NCI-H526 treated with DMSO at 0.1 percent for 48 hours (cell line): ENCODE measurements at places on chromosomes 6 and 20.

- no peak for DNase-seq
These were observed 123.1 kb downstream of the VEGFA start for GRCh38 chr6:43893073-43893472.

- DNase-seq = no peak
These were observed 36.4 kb upstream of the SOX4 start for GRCh38 chr6:21556968-21557721.

- no peak for DNase-seq
These were observed 195.9 kb downstream of the CDH4 start for GRCh38 chr20:61447952-61448351.

GRCh38 chr6:157620944-157621343 lies 202.1 kb upstream of the SNX9 start:
- no peak for DNase-seq

GRCh38 chr6:24052590-24052961 lies 73.4 kb upstream of the NRSN1 start:
- DNase-seq = no peak

GRCh38 chr20:10216146-10216791 lies 2.4 kb upstream of the SNAP25 start:
- peak; percentile 25 for DNase-seq

DNA sequence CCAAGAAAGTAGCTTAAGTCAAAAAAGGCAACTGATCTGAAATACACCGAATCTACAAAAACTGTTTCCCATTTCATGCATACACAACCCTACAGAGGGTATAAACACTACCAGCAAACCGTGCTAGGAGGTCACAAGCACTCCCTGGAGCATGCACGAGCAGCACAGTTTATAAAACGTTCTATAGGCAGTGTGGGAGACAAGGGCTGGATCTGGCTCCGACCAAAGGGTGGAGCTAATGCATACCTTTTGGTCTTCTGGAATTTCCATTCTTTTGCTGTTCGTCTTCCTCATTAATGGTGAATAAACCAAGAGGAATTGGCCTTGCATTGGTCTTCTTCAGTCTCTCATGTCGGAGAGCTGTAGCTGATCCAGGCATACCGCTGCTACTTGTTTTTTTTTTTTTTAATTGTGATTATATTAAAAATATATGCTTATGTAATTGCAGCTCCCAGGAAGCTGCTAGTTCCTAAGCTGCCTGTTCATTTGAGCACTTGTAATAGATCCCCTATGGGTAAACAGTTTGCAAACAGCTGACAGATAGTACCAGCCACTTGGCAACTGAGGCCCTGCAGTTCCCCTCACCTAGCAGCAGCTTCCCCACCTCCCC lies 24.5 kb downstream of the MAP7 start:
- DNase-seq = peak; percentile 78

- DNase-seq = no peak
These were observed 44.2 kb downstream of the TBPL1 start for GRCh38 chr6:133997267-133997666.

- no peak for DNase-seq
These were observed 161.6 kb downstream of the SMOC2 start for GRCh38 chr6:168602576-168602975.

GRCh38 chr20:43459022-43459942 lies 1.6 kb downstream of the SRSF6 start:
- no peak for DNase-seq

DNA sequence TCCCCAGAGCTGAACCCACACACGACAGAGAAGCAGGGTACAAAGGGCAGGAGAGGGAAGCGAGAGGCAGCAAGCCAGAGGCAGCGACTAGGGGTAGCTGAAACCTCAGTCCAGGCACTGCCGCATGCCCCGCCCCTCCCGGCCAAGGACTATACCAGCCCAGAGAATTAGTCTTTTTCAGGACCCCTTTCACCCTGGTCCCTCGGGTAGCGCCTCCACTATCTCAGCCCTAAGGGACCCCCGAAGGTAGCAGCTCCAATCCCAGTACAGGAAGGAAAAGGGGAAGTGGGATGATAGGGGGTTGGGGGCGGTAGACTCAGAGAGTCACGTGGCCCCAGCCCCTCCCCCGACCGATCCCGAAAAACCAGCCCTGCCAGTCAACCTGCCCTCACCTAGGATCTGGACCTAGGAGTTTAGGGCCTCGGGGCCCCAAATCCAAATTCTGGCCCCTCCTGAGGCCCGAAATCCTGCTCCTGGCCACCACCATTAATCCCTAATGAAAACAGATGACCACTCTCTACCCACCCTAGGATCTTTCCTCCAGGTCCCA lies 1.3 kb downstream of the RGL2 start:
- DNase-seq = no peak

GRCh38 chr6:83927470-83927869 lies 68.0 kb downstream of the CYB5R4 start:
- no peak for DNase-seq

GRCh38 chr6:51570168-51570921 lies 517.1 kb downstream of the PKHD1 start:
- DNase-seq = no peak

DNA sequence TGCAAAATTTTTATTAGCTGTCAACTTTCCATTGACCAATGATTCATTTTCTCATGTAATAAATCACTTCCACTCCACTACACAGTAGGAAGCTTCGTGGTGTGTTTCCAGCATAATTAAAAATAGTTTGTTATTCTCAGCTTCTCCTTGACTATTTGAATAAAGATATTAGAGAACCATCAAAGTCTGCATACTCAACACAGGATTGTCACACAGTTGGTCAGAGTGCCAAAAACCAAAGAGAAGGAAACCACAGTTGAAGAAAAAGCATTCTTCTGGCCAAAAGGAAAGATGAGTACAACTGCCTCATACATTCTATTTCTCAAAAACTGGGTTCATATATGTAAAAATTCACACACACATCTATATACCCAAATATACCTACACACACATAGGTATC lies 455.1 kb upstream of the HSF2 start:
- DNase-seq = no peak

DNA sequence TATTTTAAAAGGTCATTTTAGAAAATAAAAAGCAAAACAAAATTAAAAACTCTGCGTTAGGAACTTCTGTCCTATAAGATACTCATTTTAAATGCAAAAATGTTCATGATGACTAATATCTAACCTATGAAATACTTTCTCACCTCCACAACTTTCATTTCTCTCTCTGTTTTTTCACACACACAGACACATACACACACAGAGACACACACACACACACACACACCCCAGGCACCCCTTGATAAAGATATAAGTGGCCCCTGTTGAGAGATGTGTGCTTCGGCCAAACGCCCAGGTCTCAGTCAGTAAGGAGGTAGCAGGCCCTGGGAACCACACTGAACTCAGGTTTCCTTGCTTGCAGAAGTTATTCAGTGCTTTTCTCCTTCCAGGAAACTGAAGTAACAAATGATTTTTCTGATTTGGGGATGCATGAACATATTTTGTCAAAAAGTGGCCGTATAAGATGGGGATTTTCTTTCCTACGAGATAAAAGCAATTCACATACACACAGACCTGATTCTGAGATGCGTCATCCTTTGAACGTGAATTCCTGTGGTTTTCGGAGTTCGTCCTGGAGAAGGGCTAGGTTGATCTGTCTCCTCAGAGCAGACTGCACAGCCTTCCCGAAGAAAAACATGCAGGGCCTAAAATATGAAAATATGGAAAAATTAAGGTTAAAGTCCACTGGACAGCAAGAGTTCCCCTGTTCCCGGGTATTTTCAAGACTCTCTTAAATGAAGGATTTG lies 306.8 kb upstream of the FOXQ1 start:
- DNase-seq = no peak

DNA sequence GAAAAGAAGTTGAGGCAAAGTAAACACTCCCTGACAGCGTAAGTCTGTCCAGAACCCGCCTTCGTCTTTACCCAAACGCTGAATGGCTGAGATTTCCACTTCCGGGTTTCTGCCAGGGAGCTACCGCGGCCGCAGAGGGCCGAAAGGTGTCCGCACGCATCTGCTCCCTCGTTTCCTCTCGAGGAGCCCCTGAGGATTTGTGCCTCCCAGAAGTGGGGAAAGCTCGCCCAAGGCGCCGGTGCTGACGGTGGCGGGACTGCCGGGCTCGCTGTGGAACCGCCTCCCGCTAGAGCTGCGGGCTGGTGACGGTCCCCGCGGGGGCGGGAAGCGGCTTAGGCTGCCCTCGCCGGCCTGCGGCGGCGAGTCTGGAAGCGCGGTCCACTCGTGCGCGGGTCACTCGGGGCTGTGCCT lies 1760.2 kb upstream of the DEFB115 start:
- no peak for DNase-seq

- peak; percentile 12 for DNase-seq
These were observed 474.9 kb upstream of the AGPAT4 start for GRCh38 chr6:161748535-161749416.

- DNase-seq = no peak
These were observed 43.6 kb downstream of the ANKEF1 start for GRCh38 chr20:10078403-10078802.

GRCh38 chr6:137602313-137603197 lies 108.4 kb upstream of the OLIG3 start:
- DNase-seq = peak; percentile 15

- DNase-seq = no peak
These were observed 80.8 kb downstream of the MKKS start for GRCh38 chr20:10352934-10353824.

DNA sequence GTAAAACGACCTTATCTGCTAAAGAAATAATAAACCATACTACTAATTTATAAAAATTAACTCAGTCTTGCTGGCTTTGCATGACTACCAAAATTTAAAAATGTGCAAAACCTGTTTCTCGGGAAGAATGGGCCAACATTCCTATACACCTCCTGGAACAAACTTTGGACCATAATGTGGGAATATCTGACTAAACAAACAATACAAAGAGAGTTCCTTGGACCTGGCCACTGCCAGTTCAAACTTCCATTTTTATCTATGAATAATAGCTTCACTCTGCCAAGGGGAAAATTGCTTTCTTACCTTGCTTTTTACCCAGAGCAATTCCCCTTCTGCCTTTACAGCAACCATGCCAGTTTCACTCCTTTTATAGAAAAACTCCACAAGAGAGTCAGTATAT lies 38.7 kb upstream of the POU5F1 start:
- no peak for DNase-seq

- peak; percentile 6 for DNase-seq
These were observed at the start of gene POPDC3 for GRCh38 chr6:105179244-105180065. TSS of gene POPDC3 (minus strand) at chr6:105180014. CDS start at chr6:105161909, 18,105 bp downstream.

GRCh38 chr6:15845492-15845891 lies 182.7 kb upstream of the DTNBP1 start:
- no peak for DNase-seq

DNA sequence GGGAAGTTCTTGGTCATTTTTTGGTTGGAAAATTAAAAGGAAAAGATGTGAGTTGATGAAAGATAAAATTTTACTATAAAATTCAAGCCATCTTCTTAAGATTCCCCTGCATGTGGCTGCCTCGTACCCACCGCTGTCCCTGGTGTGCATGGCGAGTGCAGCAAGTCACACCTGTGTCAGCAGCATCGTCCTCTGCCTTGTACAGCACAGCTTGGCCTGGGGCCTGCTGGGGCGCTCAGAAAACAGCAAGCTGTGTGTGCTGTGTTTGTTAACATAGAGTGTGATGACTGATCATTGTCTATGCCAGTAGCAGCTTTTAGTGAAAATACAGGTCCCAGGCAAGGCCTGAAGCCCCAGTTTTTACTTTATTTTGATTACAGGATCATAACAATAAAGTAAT lies 56.7 kb downstream of the FAM120B start:
- DNase-seq = no peak

DNA sequence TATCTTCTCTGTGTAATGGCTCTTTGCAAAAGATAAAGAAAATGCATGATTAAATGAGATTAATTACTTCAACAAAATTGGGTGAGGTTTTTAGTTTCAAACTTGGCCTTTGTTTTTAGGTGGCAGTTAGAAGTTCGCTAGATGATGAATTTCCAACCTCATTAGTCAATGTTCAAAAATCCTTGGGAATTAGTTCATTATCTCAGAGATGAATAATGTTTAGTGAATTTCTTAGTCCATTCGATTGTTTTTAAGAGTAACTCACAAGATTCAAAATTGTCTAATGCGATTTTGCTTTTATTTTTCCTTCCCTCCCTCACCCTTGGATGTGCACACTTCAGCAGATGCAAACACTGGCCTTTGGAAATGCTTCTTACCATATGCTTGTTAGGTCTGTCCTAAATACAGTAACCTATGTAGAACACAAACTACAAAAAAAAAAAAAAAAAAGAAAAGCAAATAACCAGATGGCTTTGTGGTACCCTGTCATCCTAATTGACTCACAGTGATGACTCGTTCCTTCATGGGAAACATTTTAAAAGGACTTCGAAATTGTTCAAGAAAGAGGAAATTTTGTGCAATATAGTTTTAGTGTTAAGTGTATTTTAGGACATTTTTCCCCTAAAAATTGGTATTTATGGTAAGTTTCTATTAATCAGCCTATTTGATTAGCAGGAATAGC lies 66.7 kb downstream of the FAM229B start:
- no peak for DNase-seq

DNA sequence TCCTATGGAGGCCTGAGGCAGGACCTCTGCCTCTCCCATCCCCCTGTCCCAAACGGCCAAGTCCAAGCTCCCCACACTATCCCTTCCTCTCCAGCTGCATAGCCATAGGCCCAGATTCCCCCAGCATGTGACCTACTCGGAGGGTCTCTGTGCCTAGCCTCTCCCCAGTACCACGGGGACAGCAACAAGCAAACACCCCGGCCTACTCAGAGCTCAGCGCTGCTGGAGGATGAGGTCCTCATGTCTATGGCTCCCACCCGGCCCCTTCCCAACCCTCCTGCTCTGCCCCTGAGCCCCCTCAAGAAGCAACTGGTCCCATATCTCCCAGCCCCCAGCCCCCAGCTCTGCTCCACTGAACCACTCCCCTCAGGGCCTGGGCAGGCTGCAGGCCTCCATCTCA lies 24.2 kb downstream of the RNASET2 start:
- DNase-seq = no peak

DNA sequence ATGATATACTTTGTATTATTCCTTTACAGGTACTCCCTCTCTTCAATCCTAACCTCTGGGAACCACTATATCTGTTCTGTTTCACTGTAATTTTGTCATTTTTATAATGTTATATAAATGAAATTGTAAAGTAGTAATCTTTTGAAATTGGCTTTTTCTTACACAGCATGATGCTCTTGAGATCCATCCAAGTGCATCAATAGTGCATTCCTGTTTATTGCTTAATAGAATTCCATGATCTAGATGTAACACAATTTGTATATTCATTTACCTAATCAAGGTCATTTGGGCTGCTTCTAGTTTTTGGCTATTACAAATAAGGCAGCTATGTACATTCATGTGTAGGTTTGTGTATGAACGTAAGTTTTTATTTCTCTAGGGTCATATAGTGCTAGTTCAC lies 174.6 kb downstream of the KHDC1L start:
- DNase-seq = no peak

GRCh38 chr20:47059536-47059935 lies 164.9 kb downstream of the EYA2 start:
- no peak for DNase-seq

- no peak for DNase-seq
These were observed 191.9 kb downstream of the MOXD1 start for GRCh38 chr6:132209351-132209750.
